Hair follicular keratinocyte (primary cell): ENCODE measurements at places on chromosomes 5 and 9. TPM values are rescaled to one million over a fixed set of nuclear protein-coding genes. Genes with fewer than 3 reads are reported as not detected.

Gene RFX3
- 1.0 and 1.1 TPM in 2 replicates for total RNA-seq

Gene ZNF483
- 1.2 and 2.2 TPM in 2 replicates for total RNA-seq

Gene HRH2
- not detected in 2 replicates for total RNA-seq

Gene SPINK6
- 10.3 and 28.1 TPM in 2 replicates for total RNA-seq

Gene LHX3
- total RNA-seq = not detected in 2 replicates
